ENCODE measurements at places on chromosomes 7 and 10.
A peak's percentile ranks its signal among the peaks of the same experiment; 100 is the strongest.

GRCh38 chr7:82331234-82331633, 112.3 kb downstream of the CACNA2D1 start:
- no peak for DNase-seq

- DNase-seq, result no peak
Observed at GRCh38 chr10:108567899-108568752, 1355.2 kb downstream of the XPNPEP1 start.

GRCh38 chr7:21566094-21566493, 23.3 kb downstream of the DNAH11 start:
- no peak for DNase-seq

- DNase-seq, result no peak
Observed at GRCh38 chr7:120717166-120717565, 140.8 kb downstream of the TSPAN12 start.

DNA sequence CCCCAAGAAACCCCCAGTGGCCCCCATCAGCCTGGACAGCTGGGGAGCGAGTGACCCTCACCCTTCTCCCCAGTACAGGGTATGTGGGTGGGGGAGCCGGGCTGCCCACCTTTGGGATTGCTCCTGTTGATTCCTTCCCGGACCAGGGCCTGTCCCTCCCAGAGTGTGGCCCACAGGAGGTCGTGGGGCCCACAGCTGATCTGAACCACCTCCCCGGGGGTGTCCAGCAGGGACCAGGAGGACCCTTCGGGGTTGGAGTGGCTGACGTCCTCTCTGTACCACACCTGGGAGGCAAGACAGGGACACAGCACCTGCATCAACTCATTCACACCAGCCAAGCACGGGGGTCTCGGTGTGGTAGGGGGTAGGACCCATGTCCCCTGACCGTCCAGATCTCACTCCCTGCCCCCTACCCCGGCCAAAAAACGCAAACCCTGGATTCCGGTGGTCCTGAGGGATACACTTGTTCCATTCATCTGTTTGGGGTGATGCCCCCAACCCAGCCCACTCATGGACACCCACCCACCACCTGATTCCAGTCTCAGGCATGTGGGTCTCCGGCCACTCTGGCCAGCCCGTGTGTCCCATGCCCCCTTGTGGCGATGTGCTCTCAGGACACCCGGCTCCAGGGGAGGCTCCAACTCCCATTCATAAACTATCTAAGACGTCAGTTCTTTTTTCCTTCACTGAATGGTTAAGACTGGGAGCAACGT, 10.9 kb downstream of the TECPR1 start:
- no peak for DNase-seq

DNA sequence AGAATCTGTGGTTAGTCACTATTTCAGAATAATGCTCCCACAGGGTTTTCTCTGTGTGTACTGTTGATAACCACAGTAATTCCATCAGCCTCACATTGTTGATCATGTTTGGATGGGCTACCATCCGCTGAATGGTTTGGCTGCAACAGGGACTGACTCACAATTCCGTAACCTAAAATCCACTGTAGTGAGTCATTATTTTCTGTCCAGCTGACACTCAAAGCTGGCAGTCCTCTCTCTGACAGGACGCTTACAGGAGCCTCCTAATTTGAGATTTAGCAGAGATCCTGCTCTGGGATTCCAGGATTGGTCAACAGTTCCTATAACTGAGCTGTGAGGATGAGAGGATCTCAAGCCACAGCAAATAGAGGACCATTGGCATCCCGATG, 32.7 kb downstream of the VWA2 start:
- DNase-seq, result peak; percentile 82

GRCh38 chr7:66033471-66034385, 41.9 kb upstream of the ASL start:
- DNase-seq, result no peak

GRCh38 chr7:51477819-51478218, 161.2 kb upstream of the COBL start:
- DNase-seq, result no peak

- no peak for DNase-seq
Observed at GRCh38 chr7:7417851-7418250, 117.8 kb downstream of the COL28A1 start.

GRCh38 chr7:122913608-122914007, 27.3 kb upstream of the CADPS2 start:
- DNase-seq, result no peak

- no peak for DNase-seq
Observed at GRCh38 chr7:96723622-96724021, 14.0 kb upstream of the SEM1 start.

DNA sequence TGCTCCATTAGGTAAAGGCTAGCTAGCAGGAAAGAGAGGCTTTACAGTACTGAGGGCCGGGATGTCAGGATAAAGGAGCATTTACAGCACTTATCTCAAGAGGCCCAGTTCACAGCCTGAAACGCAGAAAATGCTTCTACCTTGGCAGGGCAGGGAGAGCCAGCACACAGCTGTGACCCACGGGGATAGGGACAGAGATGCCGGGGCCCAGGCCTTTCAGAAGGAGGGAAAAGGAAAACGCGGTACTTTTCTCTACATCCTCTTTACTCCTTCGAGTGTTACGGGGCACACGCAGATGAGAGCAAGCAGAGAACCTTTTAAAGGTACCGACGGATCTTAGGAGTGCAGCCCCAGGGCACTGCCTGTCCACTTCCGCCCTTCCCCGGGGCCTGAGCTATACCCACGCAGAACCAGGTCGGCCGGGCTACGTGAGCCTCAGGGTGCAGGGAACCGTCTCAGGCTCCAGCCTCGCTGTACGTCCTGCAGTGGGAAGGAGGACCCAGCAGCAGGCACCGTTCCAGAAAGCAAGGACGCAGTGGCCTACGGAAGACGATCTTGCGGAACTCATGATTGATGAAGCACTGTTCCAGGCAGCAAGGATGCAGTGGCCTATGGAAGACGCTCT, 232.3 kb downstream of the ELFN1 start:
- no peak for DNase-seq

- DNase-seq, result no peak
Observed at GRCh38 chr7:128831994-128832879, 2.0 kb downstream of the FLNC start.

DNA sequence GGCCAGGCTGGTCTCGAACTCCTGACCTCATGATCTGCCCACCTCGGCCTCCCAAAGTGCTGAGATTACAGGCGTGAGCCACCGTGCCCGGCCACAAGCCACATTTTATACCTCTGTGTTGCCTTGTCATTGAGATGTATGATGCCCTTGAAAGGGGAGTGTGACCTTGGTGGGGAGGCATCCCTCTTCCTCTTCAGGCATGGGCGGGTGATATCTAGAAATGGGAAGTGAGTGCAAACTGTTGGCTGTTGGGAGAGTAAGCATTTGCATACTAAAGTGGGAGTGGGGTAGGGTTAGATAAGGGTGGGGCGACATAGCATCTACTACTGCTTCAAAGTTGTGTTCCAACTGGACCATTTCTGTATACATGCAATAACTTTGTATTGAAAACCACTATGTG, 20.1 kb downstream of the RP9 start:
- no peak for DNase-seq

DNA sequence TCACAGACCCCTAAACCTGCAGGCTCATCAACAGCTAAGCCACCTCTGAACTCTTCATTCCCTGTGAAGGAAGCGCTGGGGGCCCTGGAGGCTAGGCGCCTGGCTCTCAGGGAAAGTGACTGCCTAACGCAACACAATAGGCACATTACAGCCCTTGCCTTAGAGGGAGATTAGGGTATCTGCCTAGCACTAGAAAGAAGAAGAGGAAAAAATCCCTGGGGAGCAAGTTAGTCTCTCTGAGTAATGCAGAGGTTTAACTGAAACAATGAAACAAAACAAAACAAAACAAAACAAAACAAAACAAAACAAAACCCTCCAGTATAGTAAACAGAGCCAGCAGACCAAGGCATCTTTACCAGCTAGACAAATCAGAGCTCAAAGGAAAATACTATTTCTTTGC, 2.6 kb downstream of the ZNF777 start:
- DNase-seq, result no peak

DNA sequence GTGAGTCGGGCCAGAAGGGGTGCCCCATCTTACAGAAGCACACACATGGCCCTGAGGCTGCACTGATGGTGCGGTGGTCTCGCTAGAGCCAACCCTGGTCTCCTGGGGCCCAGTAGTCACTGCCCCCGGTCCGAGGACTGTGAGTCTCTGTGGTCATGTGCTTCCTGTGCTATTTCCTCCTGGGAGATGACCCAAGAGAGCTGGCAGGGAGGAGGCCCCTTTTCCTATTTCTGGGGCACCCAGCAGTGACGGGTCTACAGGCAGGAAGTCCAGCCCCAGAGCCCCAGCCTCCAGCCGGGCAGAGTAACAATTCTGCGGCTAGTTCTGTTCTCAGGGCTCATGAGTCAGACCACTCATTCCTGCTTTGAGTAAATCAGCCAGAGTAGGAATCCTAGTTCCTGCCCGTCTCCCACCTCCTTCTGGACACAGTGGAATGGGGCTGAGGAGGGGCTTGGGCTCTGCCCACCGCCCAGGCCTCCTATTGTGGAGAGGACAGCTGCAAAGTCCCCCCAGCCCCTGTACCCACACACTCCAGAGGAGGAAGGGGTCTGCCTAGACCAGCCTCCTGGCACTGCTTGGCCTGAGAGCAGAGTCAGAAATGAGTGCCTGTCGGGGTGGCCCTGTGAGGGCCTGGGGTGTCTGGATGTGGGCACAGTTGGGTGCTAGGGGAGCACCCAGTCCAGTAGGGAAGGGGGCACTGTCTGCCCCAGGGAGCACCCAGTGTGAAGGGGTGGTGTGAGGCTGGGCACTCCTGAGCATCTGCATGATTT, 80.5 kb upstream of the PPIF start:
- peak; percentile 50 for DNase-seq

GRCh38 chr7:92402920-92403759, 44.1 kb upstream of the GATAD1 start:
- no peak for DNase-seq

- DNase-seq, result no peak
Observed at GRCh38 chr7:20466543-20467021, 135.9 kb downstream of the ITGB8 start.

DNA sequence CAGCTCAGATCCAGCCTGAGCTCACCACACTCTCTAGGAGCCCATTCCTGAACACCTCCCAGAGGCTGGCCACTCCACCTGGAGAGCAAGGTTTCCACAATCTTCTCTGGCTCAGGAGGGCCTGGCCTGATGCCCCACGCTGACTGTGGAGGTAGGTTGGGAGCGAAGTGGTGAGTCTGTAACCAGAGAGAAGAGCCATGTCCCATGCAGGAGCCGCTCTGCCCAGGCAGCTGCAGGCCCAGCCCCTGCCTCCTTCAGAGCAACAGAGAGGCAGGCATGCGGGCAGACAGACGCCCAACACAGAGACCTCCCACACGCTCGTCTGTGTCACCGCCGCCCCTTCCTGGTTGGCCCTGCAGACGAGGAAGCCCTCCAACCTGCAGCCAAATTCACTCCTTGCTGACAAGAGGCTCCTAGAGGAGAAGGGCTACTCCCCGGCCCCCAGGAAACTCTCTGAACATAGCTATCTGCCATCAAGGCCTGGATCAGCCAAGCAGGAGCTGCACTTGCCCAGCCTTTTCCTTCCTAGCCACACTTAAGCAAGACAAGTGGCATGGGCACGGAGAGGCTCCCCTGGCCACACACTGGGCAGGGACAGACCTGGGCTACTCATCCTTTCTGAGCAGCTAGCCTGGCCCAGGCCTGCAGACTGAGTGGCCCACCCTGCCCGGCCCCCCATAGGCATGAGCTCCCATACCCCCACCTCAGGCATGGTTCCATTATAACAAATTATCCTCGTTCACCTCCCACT, 101.9 kb downstream of the GRID1 start:
- no peak for DNase-seq

GRCh38 chr10:28997734-28998133, 291.1 kb upstream of the LYZL1 start:
- no peak for DNase-seq

GRCh38 chr7:138809346-138809745, 11.3 kb upstream of the ATP6V0A4 start:
- no peak for DNase-seq

DNA sequence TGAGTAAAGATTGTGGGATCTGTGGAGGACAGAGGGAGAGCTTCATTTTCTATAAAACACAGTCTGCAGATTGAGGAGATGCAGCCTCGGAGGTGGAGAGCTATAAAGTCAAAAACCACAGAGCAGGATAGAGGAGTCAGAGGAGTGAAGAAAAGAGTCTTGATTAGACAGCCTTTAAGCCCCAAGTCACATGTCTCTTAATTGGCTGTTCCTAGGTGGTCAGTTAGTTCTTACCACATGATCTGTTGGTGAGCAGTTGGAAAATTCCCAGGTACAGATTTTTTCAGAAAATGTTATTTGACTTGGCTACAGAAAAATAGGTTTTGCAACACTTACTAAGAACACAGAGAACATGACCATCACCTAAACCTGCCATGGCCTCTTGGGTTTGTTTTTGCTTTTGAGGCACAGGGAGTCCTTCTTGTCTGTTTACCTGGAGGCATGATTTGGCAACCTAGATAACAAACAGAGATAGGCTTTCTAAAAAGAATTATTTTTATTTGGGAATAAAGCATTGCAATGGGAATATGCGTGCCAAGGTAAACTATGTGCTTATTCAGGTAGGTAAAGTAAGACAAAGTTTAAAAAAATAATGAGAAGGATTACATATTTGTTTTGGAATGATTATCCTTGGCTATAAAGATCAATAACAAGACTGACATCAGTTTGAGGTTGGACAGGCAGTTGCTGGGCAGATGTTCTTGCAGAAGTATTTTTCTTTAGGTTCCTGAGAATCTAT, 604 bp upstream of the CYP3A43 start:
- no peak for DNase-seq

DNA sequence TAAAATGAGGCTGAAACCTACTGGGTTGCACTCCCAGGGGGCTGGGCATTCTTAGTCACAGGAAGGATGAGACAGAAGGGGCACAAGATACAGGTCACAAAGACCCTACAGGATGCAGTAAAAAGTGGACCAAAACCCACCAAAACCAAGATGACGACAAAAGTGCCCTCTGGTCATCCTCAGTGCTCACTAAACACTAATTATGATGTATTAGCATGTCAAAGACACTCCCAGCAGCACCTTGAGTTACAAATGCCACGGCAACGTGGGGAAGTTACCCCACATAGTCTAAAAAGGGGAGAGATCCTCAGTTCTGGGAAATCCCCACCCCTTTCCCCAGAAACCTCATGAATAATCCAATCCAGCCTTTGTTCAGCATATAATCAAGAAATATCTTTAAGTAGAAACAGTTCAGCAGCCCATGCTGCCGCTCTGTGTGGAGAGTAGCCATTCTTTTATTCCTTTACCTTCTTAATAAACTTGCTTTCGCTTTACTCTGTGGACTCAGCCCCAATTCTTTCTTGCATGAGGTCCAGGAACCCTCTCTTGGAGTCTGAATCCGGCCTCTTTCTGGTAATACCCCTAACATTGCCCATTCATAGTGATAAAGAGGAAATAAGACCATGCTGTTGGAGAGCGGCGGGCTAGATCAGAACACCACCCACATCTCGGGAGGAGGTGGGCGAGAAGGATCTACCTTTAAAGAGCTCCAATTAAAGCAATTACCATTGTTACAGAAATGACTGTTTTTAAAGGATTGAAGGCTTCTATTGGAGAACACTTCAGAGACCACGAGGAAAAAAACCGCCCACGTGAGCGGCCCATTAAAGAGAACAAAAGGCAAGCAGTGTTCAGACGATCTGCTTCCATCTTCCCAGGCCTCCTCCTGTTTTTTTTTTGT, 170.9 kb downstream of the USP6NL start:
- no peak for DNase-seq

GRCh38 chr7:94052398-94053180, 48.4 kb upstream of the BET1 start:
- no peak for DNase-seq

- no peak for DNase-seq
Observed at GRCh38 chr10:123674741-123675140, 8.6 kb downstream of the GPR26 start.

- no peak for DNase-seq
Observed at GRCh38 chr7:45595809-45596664, 21.9 kb downstream of the ADCY1 start.

Data from fibroblast of skin of left biceps (primary cell).